ENCODE measurements at places on chromosomes 16 and 17.

- H3K4me1 ChIP-seq, result peaks cover 8% of the 10 kb centered on the region
- H3K27me3 ChIP-seq, result no peaks in the 10 kb centered on the region
- DNase-seq, result no peak
- no peaks in the 10 kb centered on the region for H3K36me3 ChIP-seq
- H3K4me3 ChIP-seq, result no peak overlapping the region
- H3K27ac ChIP-seq, result no peak overlapping the region
Measured at GRCh38 chr16:4141604-4142003, 25.4 kb upstream of the ADCY9 start.

DNA sequence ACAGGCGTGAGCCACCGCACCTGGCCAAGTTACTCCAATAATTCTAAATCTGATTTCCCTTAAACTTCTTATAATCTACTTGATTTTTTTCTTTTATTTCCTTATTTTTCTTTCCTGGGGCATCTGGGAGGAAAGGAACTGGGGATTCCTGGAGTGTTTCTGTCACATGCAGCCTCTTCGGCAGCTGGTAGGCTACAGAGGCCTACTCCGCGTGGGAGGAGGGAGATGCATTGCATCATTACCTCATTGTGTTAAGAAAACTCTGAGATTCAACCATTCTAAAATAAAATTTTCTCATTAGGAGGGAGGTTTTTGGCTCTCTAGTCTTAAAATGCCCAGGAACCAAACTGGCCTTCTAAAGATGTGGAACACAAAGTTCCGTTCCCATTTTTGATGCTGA is 64.0 kb downstream of the SOX9 start:
- no peak overlapping the region for H3K4me3 ChIP-seq
- no peak overlapping the region for H3K27ac ChIP-seq
- no peaks in the 10 kb centered on the region for H3K27me3 ChIP-seq
- H3K36me3 ChIP-seq, result no peaks in the 10 kb centered on the region

GRCh38 chr16:1900452-1900774 is 17.8 kb downstream of the HS3ST6 start:
- H3K4me3 ChIP-seq, result no peak overlapping the region
- H3K27ac ChIP-seq, result no peak overlapping the region
- DNase-seq, result no peak
- H3K4me1 ChIP-seq, result no peaks in the 10 kb centered on the region

GRCh38 chr16:57994778-57995177 is 5.7 kb downstream of the ZNF319 start:
- no peaks in the 10 kb centered on the region for H3K27me3 ChIP-seq
- H3K4me1 ChIP-seq, result peaks cover 55% of the 10 kb centered on the region
- H3K36me3 ChIP-seq, result peaks cover 41% of the 10 kb centered on the region
- DNase-seq, result no peak
- H3K27ac ChIP-seq, result peak overlapping the region; percentile 46
- no peak overlapping the region for H3K4me3 ChIP-seq

GRCh38 chr17:9828296-9829295 is 2.9 kb downstream of the GLP2R start:
- no peak overlapping the region for H3K27ac ChIP-seq
- no peak overlapping the region for H3K4me3 ChIP-seq
- H3K36me3 ChIP-seq, result no peaks in the 10 kb centered on the region
- H3K4me1 ChIP-seq, result no peaks in the 10 kb centered on the region
- H3K27me3 ChIP-seq, result no peaks in the 10 kb centered on the region

GRCh38 chr16:74556375-74556922 is 50.5 kb downstream of the GLG1 start:
- H3K27me3 ChIP-seq, result no peaks in the 10 kb centered on the region
- no peak overlapping the region for H3K27ac ChIP-seq
- DNase-seq, result no peak
- H3K4me1 ChIP-seq, result peaks cover 28% of the 10 kb centered on the region
- H3K4me3 ChIP-seq, result no peak overlapping the region
- no peaks in the 10 kb centered on the region for H3K36me3 ChIP-seq

DNA sequence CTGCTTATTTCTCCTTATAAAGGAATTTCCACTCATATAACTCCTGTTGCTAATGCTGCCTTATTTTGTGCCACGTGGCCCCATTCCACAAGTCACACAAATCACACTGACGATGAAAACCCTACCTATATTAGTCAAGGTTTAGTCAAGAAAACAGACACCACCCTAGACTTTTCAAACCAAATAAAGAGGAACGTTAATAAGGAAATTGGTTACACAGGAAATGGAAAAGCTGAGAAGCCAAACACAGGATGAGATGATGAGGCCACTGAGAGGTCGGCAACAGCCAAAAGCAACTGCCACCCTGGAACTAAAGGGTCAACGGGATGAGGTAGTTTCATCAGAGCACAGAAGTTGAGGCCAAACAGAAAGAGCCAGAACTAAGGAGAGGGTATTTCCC is 47.3 kb upstream of the ALOX12 start:
- H3K4me3 ChIP-seq, result no peak overlapping the region
- DNase-seq, result no peak
- H3K27ac ChIP-seq, result no peak overlapping the region
- H3K4me1 ChIP-seq, result no peaks in the 10 kb centered on the region
- H3K27me3 ChIP-seq, result no peaks in the 10 kb centered on the region
- H3K36me3 ChIP-seq, result no peaks in the 10 kb centered on the region

- no peaks in the 10 kb centered on the region for H3K27me3 ChIP-seq
Measured at GRCh38 chr16:68939692-68940320, 96.5 kb downstream of the TANGO6 start.

GRCh38 chr17:37842401-37842800 is 81.8 kb upstream of the TBC1D3K start:
- no peak for DNase-seq
- no peaks in the 10 kb centered on the region for H3K4me1 ChIP-seq
- no peaks in the 10 kb centered on the region for H3K36me3 ChIP-seq
- H3K4me3 ChIP-seq, result no peak overlapping the region
- H3K27ac ChIP-seq, result no peak overlapping the region

DNA sequence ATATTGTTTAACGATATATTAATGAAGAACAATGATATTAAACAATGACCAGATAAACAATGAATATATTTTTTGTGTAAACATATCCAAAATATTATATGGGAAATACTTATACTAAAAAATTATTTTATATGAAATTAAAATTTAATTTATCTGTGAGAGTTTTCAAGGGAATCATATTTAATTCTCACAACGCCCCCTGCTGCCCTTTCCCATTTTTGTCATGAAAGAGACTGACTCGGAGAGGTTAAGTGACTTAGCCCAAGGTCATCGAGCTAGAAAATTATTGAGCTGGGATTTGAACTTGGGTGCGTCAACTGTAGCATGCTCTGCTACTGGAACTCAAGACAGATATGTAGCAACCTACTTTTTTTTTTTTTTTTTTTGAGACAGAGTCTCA is 7.2 kb upstream of the MYCBPAP start:
- DNase-seq, result no peak
- H3K27ac ChIP-seq, result no peak overlapping the region
- no peaks in the 10 kb centered on the region for H3K36me3 ChIP-seq
- no peak overlapping the region for H3K4me3 ChIP-seq
- H3K4me1 ChIP-seq, result peaks cover 8% of the 10 kb centered on the region

GRCh38 chr17:59827721-59828477 is 64.8 kb downstream of the TUBD1 start:
- no peaks in the 10 kb centered on the region for H3K27me3 ChIP-seq
- DNase-seq, result no peak
- peak overlapping the region; percentile 0 for H3K27ac ChIP-seq

DNA sequence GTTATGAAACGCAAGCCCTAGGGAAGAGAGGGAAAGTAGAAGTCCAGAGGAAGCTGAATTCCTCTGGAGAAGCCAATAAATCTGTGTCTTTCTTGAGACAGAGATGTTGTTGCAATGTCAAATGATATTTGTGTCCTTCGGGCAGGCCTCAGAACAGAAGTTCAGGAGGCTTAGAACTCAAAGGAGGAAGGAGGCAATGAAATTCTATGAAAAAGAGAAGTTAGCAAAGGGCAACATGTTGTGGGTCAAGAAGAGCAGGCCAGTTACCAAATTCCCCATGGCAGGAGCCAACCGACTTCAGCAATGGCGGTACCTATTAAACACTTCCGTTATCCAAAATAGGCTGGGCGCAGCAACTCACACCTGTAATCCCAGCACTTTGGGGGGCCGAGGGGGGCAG is 109.0 kb upstream of the DHX40 start:
- no peak for DNase-seq
- H3K36me3 ChIP-seq, result no peaks in the 10 kb centered on the region
- no peak overlapping the region for H3K4me3 ChIP-seq
- no peaks in the 10 kb centered on the region for H3K4me1 ChIP-seq

DNA sequence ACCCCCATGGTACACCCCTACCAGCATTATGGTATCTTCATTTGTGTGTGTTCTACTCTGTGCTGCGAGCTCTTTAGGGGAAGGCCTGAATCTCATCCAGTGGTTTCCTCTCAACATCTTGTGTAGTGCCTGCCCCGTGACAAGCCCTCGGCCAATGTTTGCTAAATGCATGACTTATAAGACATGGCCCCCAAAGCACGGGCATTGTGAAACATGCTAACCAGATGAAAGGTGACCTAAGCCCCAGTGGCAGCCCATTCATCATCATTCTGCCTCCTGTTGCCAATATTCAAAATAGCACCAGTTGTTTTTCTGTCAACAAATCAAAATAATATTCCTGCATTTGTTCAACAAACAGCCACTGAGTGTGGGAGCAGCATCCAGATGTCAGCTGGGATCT is 108.8 kb upstream of the HSBP1 start:
- DNase-seq, result no peak
- no peak overlapping the region for H3K27ac ChIP-seq
- H3K36me3 ChIP-seq, result no peaks in the 10 kb centered on the region
- no peaks in the 10 kb centered on the region for H3K4me1 ChIP-seq

- no peak overlapping the region for H3K27ac ChIP-seq
- no peaks in the 10 kb centered on the region for H3K36me3 ChIP-seq
- H3K27me3 ChIP-seq, result no peaks in the 10 kb centered on the region
- no peak for DNase-seq
Measured at GRCh38 chr16:70428178-70428998, 10.5 kb downstream of the ST3GAL2 start.

DNA sequence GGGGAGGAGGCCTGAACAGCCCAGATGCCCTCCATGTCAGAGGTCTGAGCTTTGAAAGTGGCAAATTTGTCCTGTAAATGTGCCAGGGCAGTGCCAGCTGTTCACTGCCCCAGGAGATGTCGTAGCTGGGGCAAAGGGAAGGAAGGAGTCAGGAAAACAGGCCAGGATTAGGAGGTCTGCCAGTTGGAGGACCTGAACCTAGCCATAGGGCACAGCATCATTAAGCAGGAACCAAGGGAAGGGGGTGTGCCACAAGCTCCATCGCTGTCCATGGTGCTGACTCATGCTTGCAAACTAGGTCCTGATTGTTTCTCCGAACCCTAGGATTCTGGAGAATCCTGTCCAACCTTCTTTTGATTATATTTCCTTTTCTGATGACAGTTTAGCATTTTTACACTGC is 124.2 kb downstream of the TMEM132E start:
- H3K4me1 ChIP-seq, result no peaks in the 10 kb centered on the region
- DNase-seq, result no peak
- no peaks in the 10 kb centered on the region for H3K36me3 ChIP-seq
- H3K27me3 ChIP-seq, result no peaks in the 10 kb centered on the region

GRCh38 chr16:17578981-17579874 is 108.5 kb upstream of the XYLT1 start:
- H3K36me3 ChIP-seq, result no peaks in the 10 kb centered on the region
- no peaks in the 10 kb centered on the region for H3K27me3 ChIP-seq
- H3K27ac ChIP-seq, result no peak overlapping the region
- no peak overlapping the region for H3K4me3 ChIP-seq

GRCh38 chr17:74992223-74992622 is 4.8 kb downstream of the CDR2L start:
- no peaks in the 10 kb centered on the region for H3K36me3 ChIP-seq
- H3K4me1 ChIP-seq, result peaks cover under 1% of the 10 kb centered on the region
- DNase-seq, result no peak
- no peaks in the 10 kb centered on the region for H3K27me3 ChIP-seq
- H3K27ac ChIP-seq, result no peak overlapping the region

DNA sequence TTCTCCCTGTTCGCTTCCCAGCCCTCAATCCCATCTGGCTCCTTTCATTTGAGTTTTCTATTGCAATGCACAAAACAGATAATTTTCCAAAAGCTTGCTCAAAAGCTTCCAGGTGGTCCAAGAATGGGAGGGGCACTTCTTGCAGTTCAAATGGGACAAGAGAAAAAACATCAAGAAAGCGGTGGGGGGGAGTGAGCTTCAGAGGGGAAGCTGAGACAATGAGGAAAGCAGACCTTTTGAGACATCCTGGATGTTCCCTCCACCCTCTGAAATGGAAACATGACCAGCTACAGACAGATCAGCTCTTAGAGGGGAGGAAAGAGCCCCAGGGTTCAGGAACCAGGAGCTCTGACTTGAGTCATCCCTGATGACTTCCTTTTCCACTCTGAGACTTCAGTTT is 368.2 kb downstream of the SLC39A11 start:
- H3K27ac ChIP-seq, result no peak overlapping the region
- no peak for DNase-seq
- no peaks in the 10 kb centered on the region for H3K36me3 ChIP-seq
- peaks cover 19% of the 10 kb centered on the region for H3K4me1 ChIP-seq

- H3K27me3 ChIP-seq, result peaks cover 4% of the 10 kb centered on the region
- no peak overlapping the region for H3K4me3 ChIP-seq
- no peak overlapping the region for H3K27ac ChIP-seq
- no peaks in the 10 kb centered on the region for H3K36me3 ChIP-seq
- H3K4me1 ChIP-seq, result no peaks in the 10 kb centered on the region
Measured at GRCh38 chr17:47791025-47791424, 30.6 kb downstream of the OSBPL7 start.

DNA sequence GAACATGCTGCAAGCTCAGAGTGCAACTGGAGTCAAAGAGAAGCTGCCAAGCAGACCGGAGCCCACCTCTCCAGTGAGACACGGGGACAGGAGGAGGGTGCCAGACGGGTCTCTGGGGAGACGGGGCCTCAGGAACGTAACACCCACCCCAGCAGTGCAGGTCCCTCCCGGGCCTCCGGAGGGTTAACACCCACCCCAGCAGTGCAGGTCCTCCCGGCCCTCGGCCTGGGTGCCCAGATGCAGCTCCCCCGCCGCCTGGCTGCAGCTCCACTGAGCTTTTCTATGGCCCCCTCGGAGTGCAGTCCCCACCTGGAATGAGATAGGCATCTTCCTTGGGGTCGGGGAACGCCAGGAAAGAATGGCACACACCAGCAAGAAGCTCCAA is 89.9 kb downstream of the ZNF778 start:
- H3K4me3 ChIP-seq, result no peak overlapping the region
- H3K27ac ChIP-seq, result no peak overlapping the region
- no peaks in the 10 kb centered on the region for H3K36me3 ChIP-seq
- H3K4me1 ChIP-seq, result peaks cover 40% of the 10 kb centered on the region

- no peak overlapping the region for H3K4me3 ChIP-seq
- DNase-seq, result no peak
- H3K27ac ChIP-seq, result peak overlapping the region; percentile 72
- peaks cover 37% of the 10 kb centered on the region for H3K4me1 ChIP-seq
Measured at GRCh38 chr16:85057212-85057889, 29.8 kb downstream of the KIAA0513 start.

- no peaks in the 10 kb centered on the region for H3K36me3 ChIP-seq
- H3K27ac ChIP-seq, result no peak overlapping the region
- no peaks in the 10 kb centered on the region for H3K4me1 ChIP-seq
- H3K4me3 ChIP-seq, result no peak overlapping the region
- no peaks in the 10 kb centered on the region for H3K27me3 ChIP-seq
- DNase-seq, result no peak
Measured at GRCh38 chr17:14156689-14157088, 80.0 kb downstream of the CDRT15 start.

Data from naive thymus-derived CD4-positive, alpha-beta T cell (primary cell).